ENCODE measurements at places on chromosomes 7 and 10. TPM values are rescaled to one million over a fixed set of nuclear protein-coding genes. Genes with fewer than 3 reads are reported as not detected.

The TRIM73 gene
- total RNA-seq, result 2.2 TPM

The HPSE2 gene
- 5.9 TPM for total RNA-seq

The TFAM gene
- 22.3 TPM for total RNA-seq

The CFAP69 gene
- total RNA-seq, result 13.0 TPM

The HOXA1 gene
- total RNA-seq, result 0.44 TPM

The AASS gene
- total RNA-seq, result 50.1 TPM

The CARD11 gene
- 2.0 TPM for total RNA-seq

The ADIRF gene
- 288 TPM for total RNA-seq

The FAM25C gene
- total RNA-seq, result not detected

The PRKCQ gene
- 0.98 TPM for total RNA-seq

Measured in breast epithelium (tissue), 4 donors.